ENCODE measurements at places on chromosomes 7 and 10.

- DNase-seq = peak; percentile 65
Observed at GRCh38 chr10:135601-136464, 578 bp downstream of the ZMYND11 start.

- no peak for DNase-seq
Observed at GRCh38 chr10:115118346-115118745, 25.2 kb downstream of the ATRNL1 start.

GRCh38 chr7:99325001-99325493 lies 651 bp upstream of the ARPC1A start:
- no peak for DNase-seq

DNA sequence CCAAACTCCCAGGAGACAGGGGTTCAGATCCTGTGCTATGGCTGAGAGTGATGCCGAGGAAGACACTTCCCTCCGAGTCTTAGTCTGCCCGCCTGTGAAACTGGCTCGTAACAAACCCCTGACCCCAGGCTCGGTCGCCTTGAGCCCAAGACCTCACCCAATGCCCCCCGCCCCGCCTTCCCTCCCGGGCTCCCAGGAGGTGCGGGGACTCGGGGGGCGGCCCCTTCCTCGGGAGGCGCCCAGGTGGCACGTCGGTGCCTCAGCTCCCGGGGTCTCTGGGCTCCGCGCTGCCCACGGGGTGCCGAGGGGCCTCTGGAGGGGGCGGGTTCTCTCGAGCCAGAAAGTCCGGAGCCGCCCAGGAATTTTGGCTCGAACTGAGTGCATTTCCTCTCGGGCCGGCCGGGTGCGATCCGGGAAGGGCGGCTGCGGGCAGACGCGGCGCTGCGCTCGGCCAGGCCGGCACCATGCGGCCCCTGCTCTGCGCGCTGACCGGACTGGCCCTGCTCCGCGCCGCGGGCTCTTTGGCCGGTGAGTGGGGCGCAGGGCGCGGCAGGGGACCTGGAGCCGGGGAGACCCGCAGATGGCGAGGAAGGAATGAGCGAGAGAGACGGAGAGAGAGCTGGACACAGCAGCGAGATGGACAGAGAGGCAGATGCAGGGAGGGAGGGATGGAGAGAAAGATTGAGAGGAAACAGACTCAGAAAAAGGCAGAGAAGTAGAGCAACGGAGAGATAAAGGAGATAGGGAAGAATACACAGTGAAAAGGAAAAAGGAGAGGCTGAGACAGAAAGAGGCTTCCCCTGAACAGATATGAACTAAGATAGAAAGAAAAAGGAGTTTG lies at the start of gene PLAC9:
PLAC9 (plus strand) TSS at position 432 of the 841 bp plus-strand sequence; CDS start at position 465, 33 bp downstream.
- DNase-seq = no peak

DNA sequence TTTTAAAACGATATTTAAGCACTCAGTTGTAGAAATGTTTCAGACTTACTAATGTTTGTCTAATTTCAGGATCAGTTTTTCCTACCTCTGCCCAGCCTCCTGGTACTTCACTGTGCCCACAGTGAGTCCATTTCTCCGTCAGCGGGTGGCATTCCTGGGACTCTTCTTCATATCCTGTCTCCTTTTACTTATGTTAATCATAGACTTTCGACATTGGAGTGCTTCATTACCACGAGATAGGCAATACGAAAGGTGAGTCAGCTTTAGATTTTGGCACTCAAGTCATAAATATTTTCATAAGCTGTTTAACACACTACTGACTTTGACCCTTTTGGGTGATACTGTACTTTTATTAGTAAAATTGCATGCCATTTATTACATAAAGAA lies 2.1 kb downstream of the ENTPD7 start:
- DNase-seq = no peak

- no peak for DNase-seq
Observed at GRCh38 chr10:20891338-20891714, 5.8 kb downstream of the NEBL start.

- peak; percentile 34 for DNase-seq
Observed at GRCh38 chr7:123494193-123494796, 40.1 kb downstream of the IQUB start.

- DNase-seq = no peak
Observed at GRCh38 chr10:97771055-97771891, 526 bp downstream of the SFRP5 start.

- DNase-seq = no peak
Observed at GRCh38 chr7:2212906-2213305, 19.8 kb downstream of the MAD1L1 start.

DNA sequence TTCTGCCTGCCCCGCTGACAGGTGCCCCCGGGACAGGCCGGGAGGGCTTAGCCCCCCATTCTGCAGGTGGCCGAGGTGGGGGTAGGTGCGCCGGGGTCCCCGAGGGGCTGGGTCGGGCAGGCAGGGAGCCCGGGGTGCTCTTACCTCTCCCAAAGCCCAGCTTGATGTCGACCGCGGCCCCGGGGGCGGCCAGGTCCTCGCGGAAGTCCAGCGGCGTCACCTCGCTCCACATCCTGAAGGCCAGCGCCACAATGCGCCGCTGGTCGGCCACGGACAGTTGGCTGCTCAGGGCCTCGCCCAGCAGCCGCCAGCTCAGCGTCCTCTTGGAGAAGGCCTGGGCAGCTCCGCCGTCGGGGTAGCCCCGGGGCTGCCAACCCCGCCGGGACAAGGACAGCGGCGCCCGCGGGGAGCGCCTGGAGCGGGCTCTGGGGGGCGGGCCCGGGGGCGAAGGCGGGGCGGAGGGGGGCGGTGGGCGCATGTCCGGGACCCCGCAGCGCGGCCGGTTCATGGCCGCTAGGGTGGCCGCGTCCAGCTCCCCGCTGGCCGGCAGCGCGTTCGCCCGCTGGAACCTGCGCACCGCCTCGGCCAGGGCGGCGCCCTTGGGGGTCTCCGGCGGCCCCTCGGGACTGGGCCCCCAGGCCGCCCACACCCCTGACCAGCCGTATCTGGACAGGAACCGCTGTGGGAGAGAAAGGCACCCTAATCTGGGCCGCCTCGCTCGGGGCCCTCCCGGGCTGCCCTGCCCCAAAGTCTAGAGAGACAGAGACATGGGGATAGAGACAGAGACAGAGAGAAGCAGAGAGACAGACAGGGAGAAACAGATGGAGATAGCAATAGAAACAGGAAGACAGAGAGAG lies 1.7 kb downstream of the MMP21 start:
- no peak for DNase-seq

DNA sequence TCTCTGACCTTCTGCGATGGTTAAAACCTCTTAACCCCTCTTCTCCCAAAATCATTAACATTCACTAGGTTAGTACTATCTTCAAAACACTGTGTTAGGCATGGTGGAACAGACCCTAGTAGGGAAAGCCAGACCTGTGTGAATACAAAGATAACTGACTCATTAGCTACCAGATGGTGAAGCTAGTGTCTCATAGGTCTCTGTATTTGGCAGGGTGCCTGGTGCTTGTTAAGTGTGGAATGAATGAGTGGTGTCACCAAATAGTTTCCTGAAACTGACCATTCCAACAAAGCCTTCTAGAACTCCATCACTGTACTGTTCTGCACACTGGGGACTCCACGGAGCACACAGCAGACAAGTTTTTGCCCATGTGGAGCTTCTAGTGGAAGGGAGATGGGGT lies 27.7 kb upstream of the TM9SF3 start:
- no peak for DNase-seq

GRCh38 chr7:73701357-73701995 lies 18.0 kb downstream of the STX1A start:
- no peak for DNase-seq

DNA sequence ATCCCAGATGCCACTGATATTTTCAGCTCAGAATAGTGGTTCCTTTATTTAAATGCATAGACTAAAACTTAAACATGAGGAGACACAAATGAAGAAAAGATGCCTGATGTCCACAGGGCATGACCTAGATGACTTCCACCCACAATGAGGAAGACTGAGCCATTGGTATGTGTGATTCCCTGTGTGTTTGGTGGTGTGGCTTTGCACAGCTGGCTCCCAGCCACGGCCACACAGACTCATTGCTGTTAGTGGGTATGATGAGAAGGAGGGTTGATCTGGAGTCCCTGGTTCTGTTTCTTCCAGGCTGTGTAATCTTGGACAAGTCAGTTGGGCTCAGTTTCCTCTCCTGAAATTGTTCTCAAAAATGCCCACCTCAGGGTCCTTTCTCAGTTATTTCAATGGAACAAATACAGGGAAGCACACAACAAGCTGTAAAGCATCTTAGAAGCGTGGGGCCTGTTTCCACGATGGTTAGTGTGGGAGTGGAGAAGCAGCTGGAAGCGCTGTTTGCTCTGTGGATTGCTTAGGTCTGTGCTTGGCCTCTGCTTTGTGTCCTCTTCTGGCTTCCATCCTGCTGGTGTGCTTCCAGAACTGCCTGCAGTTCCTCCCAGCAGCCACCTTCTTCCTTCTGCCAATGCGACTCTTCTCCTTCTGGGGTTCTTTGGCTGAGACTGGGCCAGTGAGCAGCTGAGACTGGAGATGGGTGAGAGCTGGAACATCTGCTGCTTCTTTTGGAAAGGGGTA lies 303.7 kb downstream of the BMPER start:
- DNase-seq = peak; percentile 32

GRCh38 chr10:124342821-124343170 lies 75.9 kb downstream of the OAT start:
- DNase-seq = no peak

GRCh38 chr7:25263337-25263736 lies 35.1 kb upstream of the NPVF start:
- no peak for DNase-seq

GRCh38 chr7:103597606-103598005 lies 151.6 kb upstream of the SLC26A5 start:
- no peak for DNase-seq

- DNase-seq = no peak
Observed at GRCh38 chr7:66348531-66348930, 143.4 kb downstream of the TPST1 start.

- DNase-seq = peak; percentile 46
Observed at GRCh38 chr10:97498841-97499560, at the start of gene UBTD1. Gene UBTD1, plus strand, starts transcription at chr10:97498924. Its CDS starts 280 bp downstream, at chr10:97499204.

DNA sequence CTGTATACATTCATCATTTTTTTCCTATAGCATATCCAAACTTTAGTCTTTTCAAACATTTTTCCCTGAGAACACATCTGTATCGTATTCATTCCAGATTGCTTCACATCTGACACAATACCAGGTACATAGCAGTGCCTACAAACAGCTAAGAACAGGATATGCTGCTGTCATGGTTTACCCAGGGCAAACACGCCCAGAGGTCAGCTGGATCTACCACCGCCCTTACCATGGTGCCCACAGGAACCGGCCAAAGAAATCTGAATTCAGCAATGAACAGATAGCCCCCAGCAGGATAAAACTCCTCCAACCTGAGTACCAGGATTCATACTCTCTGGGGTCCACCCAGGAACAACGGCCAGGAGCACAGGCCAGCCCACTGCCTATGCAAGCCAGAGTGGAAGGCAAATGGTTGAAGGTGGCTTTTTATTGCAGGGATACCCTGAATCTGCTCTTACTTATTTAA lies 43.0 kb downstream of the TNS3 start:
- DNase-seq = no peak

- DNase-seq = no peak
Observed at GRCh38 chr7:116490351-116490750, 9.2 kb upstream of the CAV2 start.

- no peak for DNase-seq
Observed at GRCh38 chr7:131970602-131971001, 414.2 kb upstream of the PODXL start.

DNA sequence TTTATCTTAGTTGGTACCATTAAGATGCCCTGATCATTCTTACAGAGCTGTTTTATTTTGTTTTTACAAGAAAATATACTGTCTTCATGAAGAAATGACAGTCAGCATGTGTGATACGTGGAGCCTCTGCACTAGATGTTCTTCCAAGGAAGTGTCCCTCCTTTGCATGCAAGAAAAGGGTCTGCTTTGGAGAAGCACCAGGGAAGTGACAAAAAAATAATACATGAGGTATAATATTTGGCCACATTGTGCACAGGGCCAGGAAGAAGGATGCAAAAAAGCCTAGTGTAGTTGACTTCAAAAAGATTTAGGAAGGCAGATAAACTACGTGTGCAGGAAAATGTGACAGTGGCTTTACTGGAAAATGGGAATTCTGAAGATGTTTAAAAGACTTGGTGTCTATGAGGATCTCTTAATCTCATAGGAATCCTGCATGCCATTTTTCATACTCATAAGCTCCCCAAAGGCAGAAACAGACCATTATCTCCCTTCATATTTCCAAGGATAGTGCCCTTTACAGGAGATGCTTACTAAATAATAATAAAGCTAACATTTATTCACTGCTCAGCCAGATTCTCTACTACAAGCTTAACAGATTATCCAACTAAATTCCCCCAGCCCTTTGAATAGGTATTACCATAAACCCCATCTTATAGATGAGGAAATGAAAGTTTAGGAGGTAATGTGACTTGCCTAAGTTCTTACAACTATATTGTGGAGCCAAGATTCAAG lies 284.2 kb downstream of the HPSE2 start:
- no peak for DNase-seq

GRCh38 chr10:73205081-73205480 lies 37.2 kb downstream of the FAM149B1 start:
- no peak for DNase-seq

GRCh38 chr10:42882597-42882996 lies 100.0 kb downstream of the BMS1 start:
- no peak for DNase-seq

- DNase-seq = no peak
Observed at GRCh38 chr7:105185290-105186010, 171.4 kb downstream of the KMT2E start.

- peak; percentile 60 for DNase-seq
Observed at GRCh38 chr10:88041243-88042159, 178.1 kb downstream of the PTEN start.

- peak; percentile 43 for DNase-seq
Observed at GRCh38 chr10:19683356-19683755, 132.9 kb upstream of the PLXDC2 start.

DNA sequence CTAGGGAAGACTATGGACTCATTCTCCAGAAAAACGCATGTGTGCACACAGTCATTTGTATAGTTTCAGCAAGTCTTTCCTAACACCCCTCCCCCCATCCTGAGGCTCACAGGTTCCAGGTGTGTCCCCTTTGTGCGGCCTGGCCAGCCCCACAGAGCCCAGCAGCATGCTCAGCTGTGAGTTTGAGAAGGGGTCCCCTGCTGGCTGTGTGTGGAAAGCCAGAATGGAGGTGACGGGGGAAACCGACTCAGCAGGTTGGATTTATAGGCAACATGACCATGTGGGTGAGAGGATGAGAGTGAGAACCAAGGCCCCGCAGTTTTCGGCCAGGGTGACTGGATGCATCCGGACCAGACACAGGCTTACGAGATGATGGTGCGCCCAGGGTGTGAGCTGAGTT lies 9.9 kb downstream of the PTPRE start:
- DNase-seq = no peak

- DNase-seq = no peak
Observed at GRCh38 chr10:114276671-114277070, 37.6 kb downstream of the VWA2 start.

DNA sequence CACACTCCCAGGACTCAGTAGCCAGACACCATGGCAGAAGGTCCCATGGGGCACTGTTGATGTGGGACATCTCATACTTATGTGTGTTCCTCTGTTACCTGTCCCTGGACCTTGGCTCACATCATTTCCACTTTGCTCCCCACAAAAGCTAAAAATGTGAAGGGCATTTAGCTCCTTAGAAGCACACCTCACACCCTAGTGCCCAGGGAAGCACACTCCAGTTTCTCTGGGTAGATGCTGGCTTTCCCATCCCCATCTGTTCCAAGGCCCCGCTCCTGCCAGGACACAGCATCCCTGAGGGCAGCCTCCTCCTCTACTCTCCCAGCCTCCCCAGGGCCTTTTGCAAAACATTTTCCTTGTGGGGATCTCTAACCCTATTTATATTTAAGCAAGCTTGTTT lies 572.4 kb upstream of the MGMT start:
- no peak for DNase-seq

GRCh38 chr7:150961510-150962289 lies 16.4 kb downstream of the KCNH2 start:
- no peak for DNase-seq

GRCh38 chr7:149748076-149748874 lies 25.1 kb downstream of the ZNF467 start:
- DNase-seq = no peak

Data from hindlimb muscle (tissue), 1 donor.